Lung (tissue), 17 donors: ENCODE measurements at places on chromosomes 6 and 20. TPM values are rescaled to one million over a fixed set of nuclear protein-coding genes. Genes with fewer than 3 reads are reported as not detected.

GRCh38 chr6:35448191-35448590 lies 3.9 kb upstream of the FANCE start:
- no peaks in the 10 kb centered on the region for H3K36me3 ChIP-seq
- H3K27me3 ChIP-seq: no peaks in the 10 kb centered on the region
- no peak overlapping the region for H3K4me3 ChIP-seq
- H3K4me1 ChIP-seq: no peaks in the 10 kb centered on the region
- no peak for DNase-seq

GRCh38 chr6:18264219-18264922 lies at the start of gene DEK:
Gene DEK (minus strand): TSS chr6:18264530. CDS start chr6:18263987, 543 bp downstream.
- peak within 1 kb of the TSS; percentile 100 for H3K27ac ChIP-seq
- peaks cover 14% of the 10 kb centered on the region for H3K4me1 ChIP-seq
- H3K36me3 ChIP-seq: peaks cover 7% of the 10 kb centered on the region
- DNase-seq: peak; percentile 95

CLVS2 gene
- total RNA-seq: not detected

DNA sequence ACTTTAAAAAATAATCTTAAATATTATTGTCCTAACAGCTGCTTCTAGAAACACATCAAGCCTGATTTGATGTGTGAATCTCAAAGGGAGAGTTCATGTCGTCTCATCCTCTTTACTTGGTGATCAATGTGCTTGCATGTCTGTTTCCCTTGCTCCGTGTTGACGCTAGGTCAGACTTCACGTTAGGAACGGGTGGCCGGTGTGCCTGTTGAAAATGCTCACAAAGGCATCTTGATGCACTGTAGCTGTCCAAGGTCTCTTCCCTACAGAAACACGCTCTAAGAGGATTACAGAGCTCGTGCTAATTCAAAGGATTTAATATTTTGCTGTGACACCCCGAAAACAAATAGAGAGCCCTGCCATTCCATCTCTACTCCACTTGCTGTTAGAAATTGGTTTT lies 84.6 kb downstream of the ID4 start:
- no peak overlapping the region for H3K4me3 ChIP-seq
- peak; percentile 17 for DNase-seq
- H3K36me3 ChIP-seq: no peaks in the 10 kb centered on the region
- H3K4me1 ChIP-seq: no peaks in the 10 kb centered on the region
- no peak overlapping the region for H3K27ac ChIP-seq
- H3K27me3 ChIP-seq: peaks cover 3% of the 10 kb centered on the region

DNA sequence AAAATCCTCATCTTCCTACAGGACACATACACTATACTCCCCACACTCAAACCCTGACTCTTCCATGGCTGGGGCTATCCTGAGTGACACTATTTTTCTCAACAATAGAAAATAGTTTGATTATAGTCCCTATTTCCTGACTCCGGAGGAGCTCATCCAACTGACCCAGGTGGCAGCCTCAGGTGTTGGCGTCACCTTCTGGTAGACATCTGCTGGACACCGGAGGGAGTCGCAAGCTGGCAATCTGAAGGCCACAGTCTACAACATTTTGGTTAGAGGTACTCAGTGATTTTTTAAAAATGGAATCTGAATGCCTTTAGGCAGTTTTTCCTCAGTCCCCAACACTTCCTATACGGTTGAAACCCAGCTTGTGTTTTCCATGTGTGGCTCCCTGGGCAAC lies 32.2 kb upstream of the OCSTAMP start:
- H3K4me3 ChIP-seq: no peak overlapping the region
- DNase-seq: no peak
- H3K4me1 ChIP-seq: no peaks in the 10 kb centered on the region
- H3K36me3 ChIP-seq: no peaks in the 10 kb centered on the region
- no peak overlapping the region for H3K27ac ChIP-seq
- no peaks in the 10 kb centered on the region for H3K27me3 ChIP-seq

ZNF391 gene
- 5.3 TPM for total RNA-seq

DNA sequence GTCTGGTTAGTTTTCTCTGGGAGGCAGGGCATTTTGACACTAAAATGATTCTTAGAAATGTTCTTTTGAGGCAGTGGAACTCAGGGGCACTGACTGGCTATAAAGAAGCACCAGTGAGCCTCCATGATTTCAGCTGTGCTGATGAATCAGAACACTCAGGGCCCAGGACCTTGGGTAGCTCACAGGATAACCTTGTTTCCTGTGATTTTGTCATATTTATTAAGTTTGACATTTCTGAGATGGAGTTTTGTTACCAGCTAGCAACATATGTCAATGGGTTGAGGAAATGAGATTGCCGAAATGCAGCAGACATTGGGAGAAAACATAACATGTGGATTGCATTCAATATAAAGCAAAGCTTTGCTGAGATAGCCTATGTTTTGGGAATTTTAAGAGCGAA lies 802.4 kb downstream of the EYS start:
- H3K36me3 ChIP-seq: no peaks in the 10 kb centered on the region
- no peak overlapping the region for H3K27ac ChIP-seq
- no peaks in the 10 kb centered on the region for H3K27me3 ChIP-seq
- H3K4me3 ChIP-seq: no peak overlapping the region
